AG10803 (cell line): ENCODE measurements at places on chromosomes 7 and 10.

DNA sequence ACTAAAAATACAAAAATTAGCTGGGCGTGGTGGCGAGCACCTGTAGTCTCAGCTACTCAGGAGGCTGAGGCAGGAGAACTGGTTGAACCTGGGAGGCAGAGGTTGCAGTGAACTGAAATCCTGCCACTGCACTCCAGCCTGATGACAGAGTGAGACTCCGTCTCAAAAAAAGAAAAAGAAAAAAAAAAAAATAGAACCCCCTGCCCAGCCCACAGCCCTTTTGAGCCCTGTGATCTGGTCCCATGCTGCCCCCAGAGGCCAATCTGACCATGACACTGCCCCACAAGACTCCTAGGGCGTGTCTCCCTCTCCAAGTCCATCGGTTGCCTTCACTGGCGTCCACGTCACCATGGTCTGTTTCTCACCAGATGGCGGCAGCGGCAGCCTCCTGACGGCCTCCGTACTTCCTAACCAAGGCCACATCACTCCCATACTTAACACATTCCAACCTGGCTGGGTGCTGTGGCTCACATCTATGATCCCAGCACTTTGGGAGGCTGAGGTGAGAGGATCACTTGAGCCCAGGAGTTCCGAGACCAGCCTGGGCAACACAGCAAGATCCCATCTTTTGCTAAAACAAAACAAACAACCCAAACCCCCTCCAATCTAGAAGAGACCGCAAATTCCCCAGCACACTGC is 18.0 kb downstream of the STX1A start:
- peak; percentile 82 for DNase-seq

- DNase-seq, result no peak
These were observed 11.2 kb downstream of the GPR146 start for GRCh38 chr7:1055491-1055955.

DNA sequence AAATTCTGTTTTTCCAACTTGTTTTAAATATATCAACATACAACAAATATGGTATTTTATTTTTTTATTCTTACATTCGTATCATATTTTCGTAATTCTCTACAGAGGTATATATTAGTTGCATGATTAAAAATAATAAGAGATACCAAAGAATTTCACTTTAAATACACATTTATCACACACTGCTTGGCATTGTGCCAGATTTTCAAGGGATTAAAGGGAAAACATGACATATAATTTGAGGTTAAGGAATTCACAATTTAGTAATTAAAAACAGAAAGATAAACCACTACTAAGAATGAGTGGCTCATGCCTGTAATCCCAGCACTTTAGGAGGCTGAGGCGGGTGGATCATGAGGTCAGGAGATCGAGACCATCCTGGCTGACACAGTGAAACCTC is 484.7 kb upstream of the SORCS1 start:
- no peak for DNase-seq

DNA sequence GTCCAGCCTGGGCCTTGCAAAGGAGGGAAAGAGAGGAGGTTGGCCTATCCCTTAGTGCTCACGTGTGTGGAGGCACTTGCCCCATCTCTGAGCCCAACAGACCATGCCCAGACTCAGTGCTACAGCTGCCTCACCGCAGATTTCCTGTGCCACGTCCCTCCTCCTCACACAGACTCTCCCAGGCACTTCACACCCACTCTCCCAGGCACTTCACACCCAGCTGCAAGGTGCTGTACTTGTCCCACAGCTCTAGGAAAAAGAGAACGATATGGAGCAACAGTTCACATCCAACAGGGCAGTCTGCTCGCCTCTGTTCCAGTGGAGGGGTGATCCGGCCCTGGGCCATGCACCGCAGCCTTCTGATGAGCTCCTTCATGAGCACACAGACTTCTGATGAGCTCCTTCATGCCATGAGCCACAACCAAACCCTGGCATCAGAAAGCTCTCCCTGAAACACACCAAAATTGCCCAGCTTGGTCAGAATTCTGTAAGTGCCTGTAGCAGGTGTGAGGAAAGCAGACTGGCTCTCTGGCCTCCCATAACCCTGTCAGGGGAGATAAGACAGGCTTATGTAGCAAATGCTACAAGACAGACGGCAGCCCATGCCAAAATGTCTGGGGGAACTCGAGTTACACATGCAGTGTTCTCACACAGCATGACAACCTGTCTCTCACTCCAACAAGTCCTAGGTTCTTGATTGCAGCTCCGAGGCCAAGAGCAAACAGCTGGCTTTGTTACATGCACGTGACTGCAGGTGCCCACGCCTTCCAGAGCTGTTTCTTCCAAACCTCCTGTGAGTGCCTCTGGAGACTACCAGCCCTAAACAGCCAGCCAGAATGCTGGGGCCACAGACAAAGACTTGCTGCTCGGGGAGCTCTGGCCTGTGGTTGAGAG is 348.5 kb downstream of the GRID1 start:
- DNase-seq, result no peak

GRCh38 chr7:20561908-20562307 is 53.6 kb upstream of the ABCB5 start:
- DNase-seq, result no peak

DNA sequence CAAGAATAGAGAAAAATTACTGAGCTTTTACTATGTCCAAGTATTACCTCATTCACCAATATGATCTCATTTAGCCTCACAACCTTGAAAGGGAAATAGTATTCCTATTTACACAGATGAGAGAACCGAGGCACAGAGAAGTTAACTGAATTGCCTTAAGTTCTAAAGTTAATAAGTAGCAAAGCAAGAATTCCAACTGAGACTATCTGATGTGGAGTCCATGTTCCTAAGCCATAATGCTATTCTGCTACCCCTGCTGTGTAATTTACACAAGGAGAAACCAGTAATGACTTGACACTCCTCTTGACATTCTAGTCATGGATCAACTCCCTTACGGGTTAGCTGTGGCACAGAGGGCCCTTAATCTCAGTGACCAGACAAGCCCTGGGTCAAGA is 60.7 kb downstream of the ABCB4 start:
- no peak for DNase-seq

DNA sequence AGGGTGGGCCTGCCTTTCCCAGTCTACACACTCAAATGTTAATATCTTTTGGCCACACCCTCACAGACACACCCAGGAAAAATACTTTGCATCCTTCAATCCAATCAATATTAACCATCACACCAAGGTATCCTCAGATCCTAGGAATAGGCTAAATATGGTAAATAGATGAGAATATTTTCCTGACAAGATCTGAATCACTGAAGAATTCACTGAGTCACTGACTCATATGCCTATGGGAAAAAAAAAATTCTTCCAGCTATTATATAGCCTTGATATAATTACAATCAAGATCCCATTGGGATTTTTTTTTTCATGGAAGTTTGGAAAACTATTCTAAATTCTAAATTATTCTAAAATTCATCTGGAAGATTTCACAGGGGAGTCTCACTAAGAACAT is 65.8 kb downstream of the INHBA start:
- no peak for DNase-seq

GRCh38 chr10:132742837-132743194 is 43.1 kb downstream of the NKX6-2 start:
- no peak for DNase-seq

- no peak for DNase-seq
These were observed 188.8 kb downstream of the ZNF438 start for GRCh38 chr10:30842894-30843293.

GRCh38 chr10:548238-548901 is 141.1 kb downstream of the DIP2C start:
- no peak for DNase-seq

DNA sequence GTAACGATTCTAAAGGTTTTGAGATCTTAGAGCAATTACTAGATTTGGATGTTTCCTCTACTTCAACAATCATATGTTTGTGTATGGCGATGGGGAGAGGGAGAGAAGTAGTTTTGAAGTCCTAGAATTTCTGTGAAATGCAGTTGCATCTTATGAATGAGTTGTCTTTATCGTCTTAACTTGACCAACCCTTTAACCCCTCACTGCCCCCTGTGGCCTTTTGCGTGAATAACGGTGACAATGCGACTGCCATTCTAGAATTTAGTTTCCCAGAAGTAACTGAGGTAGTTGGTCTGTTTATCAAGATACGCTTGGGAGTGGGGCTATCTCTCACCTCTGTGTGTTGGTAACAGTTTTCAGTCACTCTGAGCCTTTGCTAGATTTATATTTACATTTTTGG is 204.6 kb downstream of the HDAC9 start:
- DNase-seq, result no peak

- peak; percentile 90 for DNase-seq
These were observed 22.8 kb downstream of the GNA12 start for GRCh38 chr7:2821161-2821841.

DNA sequence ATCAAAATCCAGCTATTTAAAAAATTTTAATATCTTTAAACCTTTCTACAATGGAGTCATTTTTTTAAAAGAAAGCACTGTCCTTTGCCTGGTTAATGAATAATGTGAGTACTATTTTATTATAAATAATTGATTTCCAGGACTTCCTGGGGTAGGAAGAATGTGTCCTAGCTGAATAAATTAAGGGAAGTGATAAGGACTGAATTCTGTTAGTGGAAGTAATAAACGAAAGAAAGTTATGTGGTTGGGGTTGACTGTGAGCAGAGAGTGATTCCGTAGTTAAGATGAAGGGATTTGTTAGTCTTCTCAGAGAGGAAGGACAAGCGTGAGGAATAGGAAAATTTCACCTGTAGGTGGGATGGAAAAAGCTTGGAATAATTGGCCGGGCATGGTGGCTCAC is 59.1 kb downstream of the AHCYL2 start:
- DNase-seq, result no peak

DNA sequence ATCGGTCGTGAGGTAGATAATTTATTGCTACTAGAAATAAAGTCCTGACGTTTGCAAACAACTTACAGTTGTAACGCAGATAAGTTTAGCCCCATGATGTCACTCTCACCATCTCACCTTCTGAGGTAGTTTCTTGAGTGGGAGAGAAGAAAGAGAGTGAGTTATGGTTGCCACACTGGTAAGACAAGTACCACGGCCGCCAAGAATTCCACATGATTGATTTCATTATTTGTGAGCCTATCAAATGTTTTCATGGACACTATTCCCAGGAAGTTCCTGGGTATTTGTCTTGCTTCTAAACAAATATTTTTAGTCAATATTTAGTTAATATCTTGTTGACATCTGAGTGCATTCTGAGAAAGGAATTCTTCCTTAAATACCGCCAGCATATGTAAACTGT is 339.4 kb upstream of the KIAA1217 start:
- DNase-seq, result no peak

- no peak for DNase-seq
These were observed 27.1 kb downstream of the SKIDA1 start for GRCh38 chr10:21498377-21498776.

DNA sequence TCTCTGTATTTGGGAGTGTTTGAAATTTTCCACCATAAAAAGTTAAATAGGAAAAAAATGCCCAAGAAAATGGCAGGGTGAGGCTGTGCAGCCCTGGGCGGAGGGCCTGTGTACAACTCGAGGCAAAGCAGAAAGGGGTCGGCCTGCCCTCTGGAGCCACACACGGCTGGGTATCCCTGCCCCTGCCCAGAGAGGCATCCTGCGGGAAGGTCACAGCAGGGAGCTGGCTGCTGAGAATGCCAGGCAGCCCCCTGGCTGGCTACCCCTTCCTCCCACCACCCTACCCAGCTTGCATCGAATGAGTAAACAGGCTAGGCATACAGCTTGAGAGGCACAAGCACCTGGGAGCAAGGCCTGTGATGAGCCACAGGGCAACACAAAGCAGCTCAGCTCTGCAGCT is 46.1 kb downstream of the CAMK2B start:
- DNase-seq, result no peak

GRCh38 chr7:158056761-158057160 is 530.9 kb downstream of the PTPRN2 start:
- DNase-seq, result no peak

- peak; percentile 54 for DNase-seq
These were observed at the start of gene BMPER for GRCh38 chr7:33905389-33906032. Gene BMPER (plus strand): TSS chr7:33905539. CDS start chr7:33905614, 75 bp downstream.

GRCh38 chr10:112696592-112696991 is 249.6 kb downstream of the VTI1A start:
- DNase-seq, result no peak

GRCh38 chr10:4546500-4546899 is 279.5 kb upstream of the AKR1E2 start:
- peak; percentile 25 for DNase-seq

DNA sequence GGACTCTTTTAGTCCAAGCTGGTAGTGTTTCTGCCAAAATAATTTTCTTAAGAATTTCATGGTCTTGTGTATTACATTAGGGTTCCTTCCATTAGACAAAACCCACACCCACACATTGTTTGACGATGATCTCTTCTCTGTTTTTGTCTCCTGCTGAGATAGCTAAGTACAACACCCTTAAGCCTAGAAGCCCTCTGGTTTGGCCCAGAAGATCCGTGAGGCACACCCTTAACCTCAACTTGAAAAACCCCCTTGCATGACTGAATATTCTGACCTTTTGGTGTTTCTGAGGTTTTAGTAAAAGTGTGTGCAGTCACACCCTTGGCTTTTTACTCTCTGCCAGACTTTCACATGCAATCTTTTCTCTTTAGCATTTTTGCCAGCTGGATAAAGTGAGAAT is 29.3 kb upstream of the ERCC6 start:
- peak; percentile 96 for DNase-seq

GRCh38 chr7:47181746-47182361 is 400.1 kb downstream of the TNS3 start:
- no peak for DNase-seq

DNA sequence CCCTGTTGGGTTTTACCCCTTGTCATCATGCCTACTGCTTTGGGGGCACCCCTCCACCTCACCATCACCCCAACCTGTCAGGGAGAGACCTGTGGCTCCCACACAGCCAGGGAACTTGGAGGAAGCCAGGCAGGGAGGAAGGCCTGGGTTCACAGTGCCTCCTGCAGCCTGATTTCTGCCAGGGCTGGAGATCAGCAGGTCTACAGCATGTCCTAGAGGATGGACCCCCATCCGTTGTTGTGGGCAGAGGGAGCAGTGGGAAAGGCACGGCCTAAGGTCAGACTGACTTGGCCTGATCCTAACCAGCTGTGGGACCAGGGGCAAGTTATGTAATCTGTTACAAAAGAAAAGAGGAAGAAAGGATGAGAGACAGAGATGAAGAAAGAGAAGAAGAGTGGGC is 28.2 kb downstream of the ZCCHC24 start:
- no peak for DNase-seq

DNA sequence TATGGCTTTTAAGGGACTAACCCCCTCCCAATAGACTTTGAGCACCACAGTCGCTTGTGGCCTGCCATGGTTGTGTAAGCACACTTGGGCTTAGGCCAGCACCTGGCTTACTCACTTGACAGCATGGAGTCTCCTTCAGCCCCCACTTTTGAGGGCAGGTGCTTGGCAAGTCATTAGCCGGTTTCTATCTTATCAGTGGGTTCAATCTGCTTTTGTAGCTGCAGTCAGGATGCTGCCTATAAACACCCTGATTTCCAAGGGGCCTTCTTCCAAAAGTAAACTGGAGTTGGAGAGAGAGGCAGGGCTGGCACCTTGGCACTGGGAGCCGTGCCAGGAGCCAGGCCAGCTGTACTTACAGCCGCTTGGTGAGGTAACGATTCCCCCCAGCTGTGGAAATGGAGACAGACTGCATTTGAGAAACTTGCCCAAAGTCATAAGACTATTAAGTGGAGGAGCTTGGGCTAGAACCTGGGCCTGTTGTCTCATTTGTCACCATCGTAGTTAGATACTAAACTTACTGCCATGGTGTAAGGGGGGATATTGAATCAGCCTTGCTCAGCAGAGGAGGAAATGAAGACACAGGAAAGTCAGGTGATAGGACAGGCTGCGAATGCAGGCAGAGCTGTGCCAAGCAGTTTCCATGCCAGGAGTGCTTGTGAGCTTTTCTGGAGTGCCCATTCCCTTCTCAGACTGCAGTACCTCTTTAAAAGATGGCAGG is 92.2 kb upstream of the EFCAB10 start:
- no peak for DNase-seq

GRCh38 chr7:101993311-101993710 is 175.9 kb downstream of the CUX1 start:
- DNase-seq, result no peak

- DNase-seq, result no peak
These were observed 170.6 kb downstream of the LCOR start for GRCh38 chr10:97002670-97003069.
